ENCODE measurements at places on chromosomes 7 and 10.

DNA sequence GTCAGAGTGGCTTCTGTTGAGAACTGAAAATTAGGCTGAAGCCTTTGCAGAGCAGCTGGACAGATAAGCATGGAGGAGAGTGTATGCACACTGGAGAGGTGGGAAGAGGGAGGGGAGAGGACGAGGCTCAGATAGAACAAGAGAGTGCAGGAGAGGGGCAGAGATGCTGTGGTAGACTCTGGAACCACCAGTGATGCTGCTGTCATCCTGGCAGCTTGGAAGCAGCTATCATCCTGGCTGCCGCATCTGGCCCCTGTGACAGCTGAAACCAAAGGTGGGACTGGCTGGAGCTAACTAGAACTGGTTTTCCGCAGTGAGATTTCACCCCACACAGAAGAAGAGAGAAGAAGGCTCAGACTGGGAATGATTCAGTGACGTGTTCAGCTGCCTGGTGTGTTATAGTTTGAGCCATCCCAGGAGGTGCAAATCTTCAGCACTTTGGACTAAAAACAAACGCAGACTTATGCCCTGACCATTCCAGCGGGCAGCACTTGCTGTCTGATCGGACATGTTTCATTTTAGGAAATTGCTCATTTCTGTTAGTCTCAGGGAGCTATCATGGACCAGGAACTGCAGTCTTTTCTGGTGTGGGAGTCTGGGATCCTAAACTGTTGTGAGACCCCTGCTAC, 38.4 kb downstream of the EEPD1 start:
- no peak for DNase-seq

GRCh38 chr7:44391171-44391570, 65.8 kb upstream of the CAMK2B start:
- no peak for DNase-seq

DNA sequence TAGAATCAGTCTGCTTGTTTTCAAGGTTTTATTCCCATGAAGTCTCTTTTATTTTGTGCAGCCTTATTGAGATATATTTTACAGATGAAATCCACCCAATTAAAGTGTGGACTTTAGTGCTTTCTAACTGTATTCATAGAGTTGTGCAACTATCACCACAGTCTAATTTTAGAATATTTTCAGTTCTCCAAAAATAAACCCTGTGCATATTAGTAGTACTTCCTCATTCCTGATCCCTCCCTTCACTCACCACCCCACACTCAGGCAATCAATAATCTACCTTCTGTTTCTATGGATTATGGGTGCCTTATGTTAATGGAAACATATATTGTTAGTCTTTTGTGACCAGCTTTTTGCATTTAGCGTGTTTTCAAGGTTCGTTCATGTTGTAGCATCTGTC, 185.7 kb upstream of the TMEM72 start:
- DNase-seq: no peak

DNA sequence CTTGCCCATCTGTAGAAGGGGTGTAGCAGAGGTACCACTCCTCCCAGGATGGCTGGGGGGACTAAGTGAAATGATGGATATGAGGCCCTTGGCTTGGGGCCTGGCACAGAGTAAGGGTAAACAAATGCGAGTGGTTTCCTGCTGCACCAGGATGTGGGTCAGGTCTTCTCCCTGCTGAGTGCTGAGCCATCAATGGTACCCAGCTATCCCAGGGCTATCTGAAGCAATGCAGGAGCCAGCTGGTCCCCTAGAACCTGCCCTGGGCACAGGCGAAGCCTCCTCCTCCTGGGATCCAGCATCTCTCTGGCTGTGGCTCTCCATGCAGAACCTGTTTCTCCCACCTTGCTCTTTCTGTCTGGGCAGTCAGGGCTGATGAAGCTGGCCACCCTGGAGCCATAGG, 20.9 kb upstream of the GOLGA7B start:
- DNase-seq: no peak

DNA sequence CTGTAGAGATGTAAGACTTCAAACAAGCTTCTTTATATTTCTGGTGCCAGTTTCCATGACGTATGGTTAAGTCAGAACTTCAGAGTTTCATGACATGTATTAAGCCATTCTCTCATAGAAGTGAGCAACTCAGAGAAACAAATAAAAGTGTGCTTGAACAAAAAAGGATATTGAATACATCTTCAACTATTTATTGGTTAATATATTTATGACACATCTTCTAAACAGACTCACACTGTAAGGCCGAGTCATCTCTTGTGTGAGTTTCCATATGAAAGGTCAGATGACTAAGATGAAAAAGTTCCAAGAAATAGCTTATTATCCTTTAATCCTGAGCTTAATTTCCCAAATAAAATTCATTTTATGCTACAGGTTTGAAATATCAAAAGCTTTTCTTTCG, 105.5 kb upstream of the CSTF2T start:
- DNase-seq: no peak

GRCh38 chr7:55200441-55200840, 164.7 kb upstream of the LANCL2 start:
- DNase-seq: no peak

GRCh38 chr10:65550761-65551160, 1375.1 kb upstream of the LRRTM3 start:
- DNase-seq: no peak

DNA sequence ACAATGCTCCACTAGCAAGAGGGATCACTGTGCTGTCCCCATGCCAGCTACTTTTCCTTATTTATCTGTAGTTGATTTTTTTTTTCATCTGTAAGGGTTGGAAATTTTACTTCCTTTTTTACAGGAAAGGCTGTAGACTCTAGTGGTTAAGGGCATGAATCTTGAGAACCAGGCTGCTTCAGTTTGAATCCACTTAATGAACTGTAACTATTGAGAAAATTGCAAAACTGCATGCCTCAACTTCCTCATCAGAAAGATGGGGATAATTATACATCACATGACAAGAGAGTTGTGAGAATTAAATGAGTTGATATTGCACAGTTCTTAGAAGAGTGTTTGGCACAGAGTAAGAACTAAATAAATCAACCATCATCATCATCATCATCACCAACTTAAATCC, 106.4 kb upstream of the GSDME start:
- DNase-seq: no peak

DNA sequence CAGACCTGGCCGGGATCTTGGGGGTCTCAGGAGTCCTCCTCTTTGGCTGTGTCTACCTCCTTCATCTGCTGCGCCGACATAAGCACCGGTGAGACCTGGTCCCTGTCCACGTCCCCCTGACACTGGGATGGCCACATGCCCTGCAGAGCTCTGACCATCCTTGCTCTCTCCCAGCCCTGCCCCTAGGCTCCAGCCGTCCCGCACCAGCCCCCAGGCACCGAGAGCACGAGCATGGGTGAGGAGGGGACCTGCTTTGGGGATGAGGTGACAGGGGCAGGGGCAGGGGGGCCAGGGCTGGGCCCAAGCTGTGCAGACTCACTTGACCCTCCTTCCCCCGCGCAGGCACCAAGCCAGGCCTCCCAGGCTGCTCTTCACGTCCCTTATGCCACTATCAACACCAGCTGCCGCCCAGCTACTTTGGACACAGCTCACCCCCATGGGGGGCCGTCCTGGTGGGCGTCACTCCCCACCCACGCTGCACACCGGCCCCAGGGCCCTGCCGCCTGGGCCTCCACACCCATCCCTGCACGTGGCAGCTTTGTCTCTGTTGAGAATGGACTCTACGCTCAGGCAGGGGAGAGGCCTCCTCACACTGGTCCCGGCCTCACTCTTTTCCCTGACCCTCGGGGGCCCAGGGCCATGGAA, 959 bp downstream of the PVRIG start:
- DNase-seq: no peak

DNA sequence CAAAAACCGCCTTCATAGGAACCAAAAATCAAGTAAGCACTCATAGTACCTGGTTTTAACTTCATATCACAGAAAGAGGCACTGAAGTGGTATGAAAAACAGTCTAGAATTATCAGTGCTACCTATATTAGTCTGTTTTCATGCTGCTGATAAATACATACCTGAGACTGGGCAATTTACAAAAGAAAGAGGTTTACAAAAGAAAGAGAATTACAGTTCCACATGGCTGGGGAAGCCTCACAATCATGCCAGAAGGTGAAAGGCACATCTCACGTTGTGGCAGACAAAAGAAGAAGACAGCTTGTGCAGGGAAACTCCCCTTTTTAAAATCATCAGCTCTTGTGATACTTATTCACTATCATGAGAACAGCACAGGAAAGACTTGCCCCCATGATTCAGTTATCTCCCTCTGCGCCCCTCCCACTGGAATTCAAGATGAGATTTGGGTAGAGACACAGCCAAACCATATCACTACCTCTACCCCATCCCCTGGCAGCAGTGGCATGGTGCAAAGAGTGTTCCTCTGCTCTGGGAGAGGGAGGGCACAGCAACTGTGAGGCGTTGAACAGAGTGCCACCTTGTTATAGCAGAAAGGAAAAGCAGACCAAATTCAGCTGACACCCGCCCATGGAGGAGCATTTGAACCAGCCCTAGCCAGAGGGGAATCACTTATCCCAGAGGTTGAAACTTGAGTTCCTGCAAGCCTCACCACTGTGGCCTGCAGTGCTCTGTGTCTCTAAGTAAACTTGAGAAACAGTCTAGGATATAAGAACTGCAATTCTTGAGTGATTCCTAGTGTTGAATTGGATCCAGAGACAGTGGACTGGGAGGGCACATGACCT, 61.9 kb upstream of the PTPRZ1 start:
- DNase-seq: no peak

DNA sequence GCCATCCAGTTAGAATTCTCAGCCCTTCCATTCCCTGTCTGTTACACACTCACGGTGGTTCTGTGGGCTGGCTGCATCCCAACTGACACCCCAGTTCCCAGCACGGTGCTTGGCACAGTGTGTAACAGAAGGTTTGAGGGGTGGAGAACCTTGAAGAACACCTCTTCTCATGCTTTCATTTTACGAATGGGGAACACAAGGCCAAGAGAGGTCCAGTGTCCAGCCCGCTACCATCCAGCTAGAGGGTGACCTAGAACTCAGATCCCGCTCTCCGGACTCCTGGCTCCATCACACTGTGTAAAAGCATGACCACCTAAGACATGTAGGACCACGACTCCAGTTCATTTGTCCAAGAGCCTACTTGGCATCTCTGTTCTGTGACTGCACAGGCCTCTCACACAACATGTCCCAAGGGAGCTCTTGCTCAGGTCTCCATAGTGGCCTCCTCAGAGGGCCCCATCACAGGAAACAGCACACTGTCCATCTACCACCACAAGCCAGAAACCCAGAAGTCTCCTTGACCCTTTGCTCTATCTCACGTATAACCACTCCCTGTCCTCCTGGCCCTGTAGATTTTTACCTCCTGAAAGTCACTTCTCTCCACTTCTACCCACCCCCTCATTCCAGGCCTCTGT, 2.8 kb upstream of the CDH23 start:
- DNase-seq: no peak

- DNase-seq: no peak
Observed at GRCh38 chr10:2263561-2263960, 526.2 kb upstream of the ADARB2 start.

DNA sequence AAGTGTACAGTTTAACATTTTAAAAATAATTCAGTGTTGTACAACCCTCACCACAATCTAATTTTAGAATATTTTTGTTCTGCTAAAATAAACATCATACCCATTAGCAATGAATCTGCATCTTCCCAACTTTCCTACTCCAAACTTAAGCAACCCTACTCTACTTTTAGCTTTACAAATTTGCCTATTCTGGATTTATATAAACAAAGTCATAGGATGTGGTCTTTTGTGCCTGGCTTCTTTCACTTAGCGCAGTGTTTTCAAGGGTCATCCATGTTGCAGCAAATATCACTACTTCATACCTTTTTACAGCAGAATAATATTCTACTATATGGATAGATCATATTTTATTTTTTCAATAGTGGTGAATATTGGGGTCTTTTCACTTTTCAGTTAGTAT, 18.9 kb downstream of the CALML3 start:
- no peak for DNase-seq

- no peak for DNase-seq
Observed at GRCh38 chr10:100625816-100626215, 90.1 kb downstream of the HIF1AN start.

- DNase-seq: no peak
Observed at GRCh38 chr7:1323178-1324027, 90.7 kb downstream of the UNCX start.

DNA sequence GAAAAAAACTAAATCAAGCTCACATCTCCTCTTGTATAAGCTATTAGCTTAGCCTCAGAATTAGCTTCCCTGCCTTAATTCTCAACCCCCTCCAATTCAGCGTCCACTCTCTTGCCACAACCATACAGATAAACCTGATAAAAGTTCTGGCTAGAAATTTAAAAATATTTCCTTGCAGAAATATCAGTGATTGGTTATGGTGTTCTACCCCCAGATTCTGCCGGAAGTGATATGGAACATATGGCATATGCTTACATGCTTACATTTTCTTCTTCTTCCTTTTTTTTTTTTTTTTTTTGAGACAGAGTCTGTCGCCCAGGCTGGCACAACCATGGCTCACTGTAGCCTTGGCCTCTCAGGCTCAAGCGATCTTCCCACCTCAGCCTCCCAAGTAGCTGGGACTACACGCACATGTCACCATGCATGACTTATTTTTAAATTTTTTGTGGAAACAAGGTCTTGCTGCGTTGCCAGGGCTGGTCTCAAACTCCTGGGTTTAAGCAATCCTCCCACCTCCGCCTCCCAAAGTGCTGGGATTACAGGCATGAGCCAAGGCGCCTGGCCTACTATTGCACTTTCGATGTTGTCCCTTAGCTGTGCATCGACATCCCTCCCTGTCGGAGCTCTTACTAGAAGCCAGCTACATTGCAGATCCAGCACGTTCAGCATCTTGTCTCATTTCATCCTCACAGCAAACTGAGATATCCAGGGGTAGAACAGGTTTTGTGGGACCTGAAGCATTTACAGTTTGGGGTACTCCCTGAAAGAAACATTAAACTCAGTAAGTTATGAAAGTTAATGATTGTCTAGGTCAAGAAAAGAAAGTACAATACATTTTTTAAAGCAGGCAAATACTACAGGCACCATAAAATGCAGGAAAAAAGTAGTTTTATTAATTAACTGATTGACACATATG, 205.6 kb upstream of the TCF7L2 start:
- DNase-seq: no peak

DNA sequence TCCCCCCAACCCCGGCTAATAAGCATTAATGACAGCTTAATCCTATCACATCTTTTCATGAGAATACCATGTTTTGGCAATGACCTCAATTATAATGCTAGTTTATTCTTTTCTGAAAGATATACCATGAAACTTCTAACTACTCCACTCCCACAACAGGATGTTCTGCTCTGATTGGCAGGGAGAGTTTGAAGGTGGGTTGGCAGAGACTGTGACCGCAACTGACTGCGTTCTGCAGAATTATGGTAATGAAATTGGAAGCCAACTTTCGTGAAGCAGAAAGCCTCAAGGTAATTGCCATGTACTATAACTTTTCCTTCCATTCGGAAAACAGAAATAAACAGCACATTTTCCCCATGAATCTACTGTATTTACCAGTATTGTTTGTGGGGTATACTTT, 288.2 kb upstream of the SEMA3D start:
- no peak for DNase-seq

- DNase-seq: no peak
Observed at GRCh38 chr7:46424934-46425333, 503.9 kb upstream of the IGFBP3 start.

DNA sequence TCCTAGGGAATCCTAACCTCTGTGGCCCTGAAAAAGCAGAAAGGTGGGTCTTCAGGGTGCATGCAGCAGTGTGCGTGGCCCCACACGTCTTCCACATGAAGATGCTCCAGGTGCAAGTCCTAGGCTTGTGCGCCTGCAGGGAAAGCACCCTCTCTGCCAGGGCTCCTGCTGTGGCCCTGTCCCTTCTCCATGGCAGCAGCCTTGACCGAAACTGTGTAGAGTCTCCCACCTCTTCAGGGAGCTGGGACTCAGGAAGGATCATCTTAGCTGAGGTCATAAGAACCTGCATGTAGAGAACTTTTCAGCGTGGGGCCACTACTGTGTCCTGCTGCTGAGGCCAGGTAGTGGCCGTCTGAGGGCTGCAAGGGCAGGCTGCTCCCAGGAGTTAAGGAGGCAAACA, 6.3 kb upstream of the CSGALNACT2 start:
- no peak for DNase-seq

All from activated naive CD4-positive, alpha-beta T cell treated with Interleukin-2 at 50 U/mL for 16 hours (primary cell).